ENCODE measurements at places on chromosomes 3 and 15.

DNA sequence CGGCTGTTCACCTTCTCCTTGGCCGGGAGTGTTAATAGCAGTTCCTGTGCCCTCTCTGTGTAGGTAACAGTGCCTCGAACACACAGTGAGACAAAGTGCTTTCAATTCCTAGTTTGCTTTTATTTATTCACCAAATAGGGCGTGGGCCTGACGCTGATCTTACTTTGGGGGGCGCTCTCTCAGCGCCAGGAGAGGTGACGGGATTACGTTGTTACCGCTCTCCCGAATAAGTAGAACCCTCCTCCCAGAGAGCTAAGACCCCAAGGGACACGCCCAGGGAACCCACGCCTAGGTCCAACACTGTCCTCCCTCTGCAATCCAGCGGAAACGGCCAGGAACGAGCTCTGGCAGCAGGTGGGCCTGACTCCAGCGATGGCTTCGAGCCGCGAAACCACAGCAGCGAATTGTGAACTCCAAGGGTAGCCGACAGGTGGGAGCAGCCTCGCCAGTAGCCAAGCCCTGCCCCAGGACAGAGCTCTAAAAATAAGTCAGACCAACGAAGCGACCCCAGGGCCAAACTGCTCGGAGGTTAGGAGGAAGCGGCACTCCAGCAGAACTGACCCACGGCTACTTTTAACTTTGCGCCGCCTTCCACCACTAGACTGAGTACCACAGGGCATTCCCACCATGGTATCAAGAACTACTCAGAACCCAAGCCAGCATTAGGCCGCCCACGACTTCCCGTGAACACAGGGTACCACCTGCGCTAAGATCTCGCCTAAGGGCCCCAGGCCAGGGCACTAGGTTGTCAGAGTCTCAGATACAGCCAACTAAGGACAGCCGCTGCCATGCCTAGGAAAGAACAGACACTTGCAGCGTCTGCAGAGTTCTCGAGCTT is 1.6 kb upstream of the SIN3A start:
- peak; percentile 48 for DNase-seq

GRCh38 chr3:134614955-134615354 is 35.9 kb downstream of the KY start:
- no peak for DNase-seq

DNA sequence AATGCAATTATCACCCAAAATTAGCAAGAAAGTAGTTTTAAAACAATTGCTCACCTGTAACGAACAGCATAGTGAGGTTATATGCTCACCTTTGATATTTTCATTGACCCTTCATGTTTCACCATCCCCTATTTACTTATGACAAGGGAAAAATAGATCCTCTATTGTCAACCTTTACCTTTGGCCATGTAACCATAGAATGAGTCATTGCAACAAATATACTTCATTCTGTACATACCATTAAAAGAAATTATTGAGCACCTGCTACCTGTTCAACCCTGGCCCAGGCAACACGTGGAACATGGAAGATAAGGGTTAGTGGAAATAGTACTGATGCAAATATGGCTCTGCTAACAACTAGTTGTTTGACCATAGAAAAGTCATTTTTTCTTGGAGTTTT is 20.2 kb downstream of the LSAMP start:
- DNase-seq, result no peak

DNA sequence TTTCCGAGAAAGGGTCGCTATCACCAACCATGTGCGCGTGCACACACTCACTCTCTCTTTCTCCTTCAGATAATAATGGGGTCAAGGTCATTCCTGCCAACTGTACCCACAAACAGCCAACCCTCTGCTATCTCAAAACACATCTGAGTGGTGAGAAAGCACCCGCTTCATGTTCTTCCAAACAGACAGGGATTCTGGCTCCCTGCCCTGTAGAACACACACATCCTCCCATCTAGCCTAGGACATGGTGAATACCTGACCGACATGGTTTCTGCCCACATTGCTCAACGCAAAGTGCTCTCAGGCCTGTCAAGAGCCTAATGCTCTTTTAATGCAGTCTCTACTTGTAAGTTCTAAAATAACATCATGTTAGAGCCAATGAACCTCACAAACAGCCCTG is 302.2 kb downstream of the FOXP1 start:
- no peak for DNase-seq

GRCh38 chr3:49454898-49455681 is 15.0 kb upstream of the DAG1 start:
- DNase-seq, result no peak

DNA sequence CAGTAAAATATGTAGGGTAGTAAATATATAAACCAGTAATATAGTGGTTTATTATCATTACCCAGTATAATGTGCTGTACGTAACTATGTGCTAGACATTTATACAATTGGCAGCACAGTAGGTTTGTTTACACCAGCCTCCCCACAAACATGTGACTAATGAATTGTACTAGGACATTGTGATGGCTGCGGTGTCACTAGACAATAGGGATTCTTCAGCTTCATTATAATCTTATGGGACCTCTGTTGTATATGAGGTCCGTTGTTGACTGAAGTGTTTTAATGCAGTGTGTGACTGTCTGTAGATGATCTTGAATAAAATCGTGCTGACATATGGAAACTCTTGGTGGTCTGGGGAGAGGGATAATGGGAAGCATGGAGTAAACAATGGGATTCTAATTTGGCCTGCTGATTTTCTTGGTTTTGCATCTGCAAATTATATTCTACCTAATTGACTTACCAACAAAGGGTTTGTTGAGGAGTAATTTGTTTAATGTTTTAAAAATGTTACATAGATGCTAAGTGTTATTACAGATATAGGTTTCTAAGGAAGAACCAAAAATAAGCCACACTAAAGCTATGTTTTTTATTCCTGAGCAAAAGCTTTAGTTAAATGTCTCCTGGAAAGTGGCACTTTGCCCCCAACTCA is 496.5 kb upstream of the TBL1XR1 start:
- DNase-seq, result no peak

DNA sequence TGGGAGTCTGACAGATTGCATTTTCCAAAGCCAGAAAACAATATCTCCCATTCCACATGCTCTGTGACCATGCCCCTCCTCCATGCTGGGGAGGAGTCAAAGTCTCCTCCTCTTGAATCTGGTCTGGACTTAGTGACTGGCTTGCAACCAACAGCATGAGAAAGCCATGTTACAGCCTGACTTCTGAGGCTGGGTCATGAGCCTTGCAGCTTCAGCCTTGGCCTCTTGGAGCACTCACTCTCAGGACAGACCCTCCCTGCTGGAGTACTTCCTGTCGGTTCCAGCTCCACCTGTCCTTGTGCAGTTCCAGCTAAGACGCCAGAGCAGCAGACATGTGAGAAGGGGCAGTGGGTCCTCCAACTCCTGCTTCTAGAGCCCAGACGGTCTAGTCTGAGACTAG is 49.7 kb upstream of the RBSN start:
- DNase-seq, result no peak

DNA sequence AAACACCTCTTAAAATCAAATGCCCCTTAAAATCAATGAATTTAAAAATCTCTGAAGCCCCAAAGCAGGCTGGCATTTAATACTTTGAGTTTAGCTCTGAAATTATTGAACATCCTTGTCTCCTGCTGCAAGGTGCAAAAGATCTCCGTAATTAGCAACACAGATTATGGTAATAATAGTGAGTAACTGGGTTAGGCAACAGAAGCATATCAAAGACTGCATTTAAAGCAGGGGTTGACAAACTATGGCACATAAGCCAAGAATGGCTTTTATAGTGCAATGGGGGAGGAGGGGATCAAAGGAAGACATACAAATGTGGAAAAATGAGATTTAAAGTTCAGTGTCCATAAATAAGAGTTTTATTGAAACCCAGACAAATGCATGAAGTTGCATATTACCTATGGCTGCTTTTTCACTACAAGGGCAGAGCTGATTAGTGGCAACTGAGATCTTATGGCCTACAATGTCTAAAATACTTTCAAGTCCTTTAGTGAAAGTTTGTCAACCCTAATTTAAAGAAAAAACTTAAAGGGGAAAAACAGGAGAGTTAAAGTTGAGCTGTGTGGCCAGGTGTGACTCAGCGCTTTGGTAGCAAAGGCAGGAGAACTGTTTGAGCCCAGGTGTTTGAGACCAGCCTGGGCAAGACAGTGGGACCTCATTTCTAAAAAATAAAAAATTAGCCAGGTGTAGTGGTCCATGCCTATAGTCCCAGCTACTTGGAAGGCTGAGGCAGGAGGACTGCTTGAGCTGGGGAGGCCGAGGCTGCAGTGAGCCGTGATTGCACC is 157.6 kb downstream of the TBL1XR1 start:
- DNase-seq, result no peak

DNA sequence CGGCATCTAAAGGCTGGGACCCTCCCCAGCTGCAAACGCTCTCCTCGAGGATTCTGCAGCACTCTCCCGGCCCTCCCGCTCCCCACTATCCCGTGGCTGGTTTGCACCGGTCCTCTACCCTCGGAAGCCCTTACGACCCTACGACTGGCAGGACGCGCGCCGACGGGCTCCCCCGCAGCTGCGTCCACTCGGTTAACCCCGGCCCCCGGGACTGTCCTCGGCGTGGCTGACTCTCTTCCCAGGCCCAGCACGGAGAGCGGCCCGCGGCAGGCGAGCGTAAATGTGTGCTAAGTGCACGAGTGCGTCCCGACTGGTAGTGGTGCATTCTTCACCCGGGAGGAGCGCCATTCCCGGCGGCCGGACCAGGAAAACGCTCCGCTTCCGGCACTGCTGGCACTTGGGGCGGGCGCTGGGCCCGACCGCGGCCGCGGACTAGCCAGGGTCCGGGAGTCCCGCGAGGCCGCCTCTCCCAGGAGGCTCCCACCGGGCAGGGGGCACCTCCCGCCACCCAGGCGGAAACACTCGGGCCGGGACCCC is 508 bp downstream of the GORASP1 start:
- no peak for DNase-seq

DNA sequence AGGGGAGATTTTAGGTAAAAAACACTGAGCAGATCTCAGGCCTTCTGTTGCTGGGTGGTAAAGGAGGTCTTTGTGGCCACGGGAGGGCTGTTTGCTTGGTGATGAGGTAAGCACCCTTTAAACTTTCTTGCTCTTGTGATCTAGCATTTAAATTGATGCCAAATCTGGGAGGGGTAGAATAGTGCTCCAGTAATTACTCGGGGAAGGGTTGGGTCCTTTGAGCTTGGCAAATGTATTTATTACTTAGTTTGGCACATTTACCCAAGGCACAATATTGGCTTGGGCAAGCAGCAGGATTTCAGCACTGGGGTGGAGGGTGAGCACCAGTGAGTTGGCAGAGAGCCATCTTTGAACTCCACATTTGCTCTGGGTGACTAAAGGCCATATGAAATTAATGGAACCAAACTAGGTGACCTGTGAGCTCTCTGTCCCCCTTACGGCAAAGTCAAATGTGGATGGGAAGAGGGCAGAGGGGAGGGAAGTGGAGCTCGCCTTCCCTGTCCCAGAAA is 185.9 kb upstream of the ONECUT1 start:
- no peak for DNase-seq

DNA sequence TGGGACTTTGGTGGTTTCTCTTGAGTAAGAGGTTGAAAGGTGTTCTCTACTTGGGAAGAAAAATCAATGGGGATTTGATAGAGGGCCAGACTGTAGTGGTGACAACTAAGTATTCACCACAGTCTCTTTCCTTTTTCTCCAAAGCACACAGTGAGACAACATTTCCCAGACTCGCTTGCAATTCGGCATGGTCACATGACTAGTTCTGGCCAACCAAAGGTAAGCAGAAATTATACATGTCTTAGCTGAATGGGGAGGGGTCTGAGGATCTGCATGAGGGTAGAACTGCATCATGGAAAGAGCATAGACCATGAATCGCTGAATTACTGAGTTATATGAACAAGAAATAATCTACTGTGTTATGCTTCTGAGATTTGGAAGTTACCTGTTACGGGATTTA is 144.5 kb upstream of the MYRIP start:
- DNase-seq, result no peak

DNA sequence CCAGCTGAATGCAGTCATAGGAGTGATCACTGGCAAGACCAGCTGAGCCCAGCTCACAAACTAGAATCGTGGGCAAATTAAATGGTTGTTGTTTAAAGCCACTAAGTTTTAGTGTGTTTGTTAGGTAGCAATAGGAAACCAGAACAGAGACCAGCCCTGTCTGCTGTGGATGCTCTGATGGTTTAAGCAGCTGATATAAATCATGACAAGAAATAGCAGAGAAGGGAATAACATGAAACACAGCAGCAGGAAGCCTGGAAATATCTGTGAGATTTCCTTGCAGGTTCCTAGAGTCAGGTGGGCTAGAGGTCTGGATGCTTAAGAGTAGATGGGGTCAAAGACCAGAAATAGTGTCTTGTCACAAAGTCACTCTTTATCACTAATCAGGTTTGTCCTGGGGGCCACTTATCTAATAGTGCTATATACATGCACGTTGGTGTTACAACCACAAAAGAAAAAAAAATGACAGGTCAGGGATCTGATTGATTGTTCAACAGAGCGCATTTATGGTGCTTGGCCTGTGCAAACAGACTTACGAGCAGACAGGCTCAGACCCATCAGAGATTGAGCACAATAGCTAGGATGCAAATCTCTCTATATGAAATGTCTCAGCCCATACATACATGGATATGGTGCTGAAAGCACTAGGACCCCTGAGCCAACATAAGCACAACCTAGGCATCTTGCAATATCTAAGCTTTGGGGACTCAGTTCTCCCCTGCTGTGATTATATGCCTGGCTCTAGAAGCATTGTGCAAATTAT is 967.7 kb downstream of the AGBL1 start:
- no peak for DNase-seq

- no peak for DNase-seq
Measured at GRCh38 chr3:138833899-138834595, 681 bp downstream of the PIK3CB start.

- DNase-seq, result no peak
Measured at GRCh38 chr3:39295184-39295775, 15.4 kb upstream of the CX3CR1 start.

GRCh38 chr3:42023380-42023779 is 61.5 kb upstream of the ULK4 start:
- DNase-seq, result no peak
